Stimulated activated CD8-positive, alpha-beta memory T cell treated with anti-CD3 and anti-CD28 coated beads, Interleukin-2, amount 100 ng/mL, for 48 hours (primary cell): ENCODE measurements at places on chromosomes 1 and 21.

GRCh38 chr1:220526294-220526693 lies 1.6 kb upstream of the MARK1 start:
- DNase-seq, result no peak

- DNase-seq, result no peak
These were observed 424 bp upstream of the PCNX2 start for GRCh38 chr1:233295975-233296322.

DNA sequence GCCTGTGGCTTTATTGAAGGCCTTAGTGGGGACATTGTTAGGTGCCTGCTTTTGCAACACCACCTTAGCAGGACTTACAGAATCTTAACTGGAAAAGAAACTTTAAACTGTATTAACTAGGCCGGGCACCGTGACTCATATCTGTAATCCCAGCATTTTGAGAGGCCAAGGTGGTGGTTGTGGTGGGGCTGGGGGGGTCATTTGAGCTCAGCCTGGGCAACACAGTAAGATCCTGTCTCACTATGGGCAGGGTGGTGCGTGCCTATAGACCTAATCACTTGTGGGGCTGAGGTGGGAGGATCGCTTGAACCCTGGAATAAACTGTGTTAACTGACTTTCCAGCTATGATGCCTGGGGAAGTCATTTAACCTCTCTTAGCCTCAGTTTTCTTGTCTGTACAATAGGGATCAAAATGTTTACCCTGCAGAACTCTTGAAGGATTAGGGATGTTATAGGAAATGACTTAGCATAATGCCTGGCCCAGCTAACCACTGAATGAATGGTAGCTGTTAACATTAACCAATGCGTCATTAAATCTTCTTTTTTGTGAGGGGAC lies 39.5 kb downstream of the IER5 start:
- no peak for DNase-seq

DNA sequence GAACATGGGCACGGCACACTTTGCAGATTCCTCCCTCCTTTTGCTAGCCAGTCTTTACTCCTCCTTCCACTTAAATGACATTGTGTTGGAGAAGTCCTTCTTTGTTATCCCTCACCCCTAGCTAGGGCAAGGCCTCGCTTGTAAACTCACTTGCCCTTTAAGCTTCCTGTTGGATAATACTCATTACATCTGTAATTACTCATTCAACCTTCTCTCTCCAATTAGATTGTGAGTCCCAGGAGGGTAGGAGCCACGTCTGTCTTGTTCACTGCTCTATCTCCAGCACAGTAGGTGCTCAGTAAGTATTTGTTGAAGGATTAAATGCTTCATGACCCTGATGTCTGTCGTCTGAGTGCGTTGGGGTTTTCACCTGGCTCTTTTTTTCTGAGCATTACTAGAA lies 98.7 kb upstream of the USP24 start:
- DNase-seq, result no peak

GRCh38 chr1:14478120-14478519 lies 120.4 kb upstream of the KAZN start:
- DNase-seq, result no peak

GRCh38 chr1:54159733-54160316 lies 7.0 kb upstream of the CDCP2 start:
- DNase-seq, result no peak

GRCh38 chr1:186014370-186015037 lies 280.3 kb downstream of the HMCN1 start:
- no peak for DNase-seq

DNA sequence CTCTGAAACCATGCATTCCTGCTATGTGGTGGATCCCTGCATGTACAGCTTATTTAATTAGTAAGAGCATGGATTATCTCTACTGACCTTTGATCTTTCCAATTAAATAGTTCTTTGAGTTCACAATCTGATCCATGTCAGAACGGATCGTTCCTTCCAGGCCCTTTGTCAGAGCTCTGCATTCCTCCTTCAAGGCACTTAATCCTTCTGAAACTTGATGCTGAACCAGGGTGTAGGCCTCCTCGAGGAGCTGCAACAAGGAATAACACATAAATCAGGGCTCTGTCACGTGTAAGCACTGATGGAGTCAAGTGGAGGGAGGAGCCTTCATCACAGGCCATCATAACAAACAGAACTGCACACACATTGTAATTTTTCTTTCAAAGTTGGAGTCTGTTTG lies 68.4 kb upstream of the EDEM3 start:
- no peak for DNase-seq

- DNase-seq, result no peak
These were observed 43.1 kb upstream of the IGSF3 start for GRCh38 chr1:116710420-116711262.

DNA sequence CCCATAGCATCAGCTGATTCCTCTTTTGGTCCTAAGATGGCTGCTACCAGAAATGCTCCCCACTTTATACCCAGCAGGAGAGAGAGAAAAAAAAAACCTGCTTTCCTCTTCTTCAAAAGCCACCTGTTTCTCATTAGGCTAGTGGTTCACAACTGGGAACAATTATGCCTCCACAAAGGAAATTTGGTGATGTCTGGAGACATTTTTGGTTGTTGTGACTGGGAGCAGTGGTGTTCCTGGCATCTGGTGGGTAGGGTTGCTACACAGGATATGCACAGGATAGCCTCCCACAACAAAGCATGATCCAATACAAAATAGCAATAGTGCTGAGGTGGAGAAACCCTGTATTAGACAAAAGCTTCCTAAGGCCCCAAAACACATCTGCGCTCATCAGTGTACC lies 38.5 kb upstream of the SGIP1 start:
- DNase-seq, result no peak
